Stomach (tissue), 19 donors: ENCODE measurements at places on chromosomes 2 and 18. TPM values are rescaled to one million over a fixed set of nuclear protein-coding genes. Genes with fewer than 3 reads are reported as not detected.
A peak's percentile ranks its signal among the peaks of the same experiment; 100 is the strongest.

DNA sequence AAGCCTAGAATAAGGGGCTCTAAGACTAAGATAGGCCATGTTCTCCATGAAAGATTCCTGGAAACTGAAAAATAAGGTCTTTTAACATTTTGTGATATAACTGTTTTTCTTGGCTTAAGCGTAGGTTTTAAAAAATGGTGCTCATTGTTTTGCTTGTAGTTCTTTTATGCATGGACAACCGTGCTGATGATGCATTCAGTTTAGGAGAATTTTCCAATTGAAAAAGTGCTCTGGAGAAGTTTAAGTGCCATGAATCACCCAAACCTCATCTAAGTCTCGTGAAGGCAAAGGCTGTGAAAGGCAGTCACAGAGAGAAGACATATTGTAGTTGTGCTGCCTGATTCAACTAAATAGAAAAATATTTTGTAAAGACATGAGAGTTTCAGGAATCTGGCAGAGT is 111.8 kb upstream of the GAREM1 start:
- no peak overlapping the region for H3K4me3 ChIP-seq
- H3K27me3 ChIP-seq, result no peaks in the 10 kb centered on the region
- H3K36me3 ChIP-seq, result no peaks in the 10 kb centered on the region
- no peak for DNase-seq

- peaks cover 67% of the 10 kb centered on the region for H3K36me3 ChIP-seq
- no peaks in the 10 kb centered on the region for H3K27me3 ChIP-seq
- no peaks in the 10 kb centered on the region for H3K4me1 ChIP-seq
- H3K27ac ChIP-seq, result no peak overlapping the region
These were observed 149.1 kb downstream of the ATAD2B start for GRCh38 chr2:23777826-23778225.

GRCh38 chr2:239187464-239188253 is 213.2 kb downstream of the HDAC4 start:
- H3K27me3 ChIP-seq, result no peaks in the 10 kb centered on the region
- H3K4me3 ChIP-seq, result no peak overlapping the region
- H3K36me3 ChIP-seq, result peaks cover 66% of the 10 kb centered on the region

GRCh38 chr18:24157855-24158254 is 19.0 kb downstream of the CABYR start:
- no peaks in the 10 kb centered on the region for H3K27me3 ChIP-seq
- peaks cover 5% of the 10 kb centered on the region for H3K36me3 ChIP-seq
- no peak for DNase-seq
- no peak overlapping the region for H3K4me3 ChIP-seq
- H3K4me1 ChIP-seq, result peaks cover 5% of the 10 kb centered on the region
- H3K27ac ChIP-seq, result no peak overlapping the region

DNA sequence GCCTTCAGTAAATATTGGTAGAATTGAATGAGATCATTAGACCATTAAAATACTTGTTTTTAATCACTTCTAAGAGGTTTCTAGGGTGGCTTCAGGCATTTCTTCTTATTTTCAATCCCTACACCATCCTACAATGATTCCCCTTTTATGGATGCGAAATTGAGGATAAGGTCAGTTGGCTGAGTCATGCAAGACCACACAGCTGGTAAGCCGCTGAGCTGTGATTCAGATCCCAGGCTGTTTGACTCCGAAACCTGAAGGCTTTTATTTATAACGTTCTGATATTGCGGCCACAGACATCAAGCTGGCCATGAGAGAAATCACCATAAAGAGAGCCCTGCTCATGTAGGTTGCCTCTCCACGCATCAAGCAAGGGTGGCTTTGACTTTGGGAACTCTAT is 133.4 kb downstream of the VAPA start:
- no peaks in the 10 kb centered on the region for H3K36me3 ChIP-seq
- peak overlapping the region; percentile 87 for H3K27ac ChIP-seq
- peaks cover 42% of the 10 kb centered on the region for H3K4me1 ChIP-seq
- H3K4me3 ChIP-seq, result no peak overlapping the region
- no peak for DNase-seq

DNA sequence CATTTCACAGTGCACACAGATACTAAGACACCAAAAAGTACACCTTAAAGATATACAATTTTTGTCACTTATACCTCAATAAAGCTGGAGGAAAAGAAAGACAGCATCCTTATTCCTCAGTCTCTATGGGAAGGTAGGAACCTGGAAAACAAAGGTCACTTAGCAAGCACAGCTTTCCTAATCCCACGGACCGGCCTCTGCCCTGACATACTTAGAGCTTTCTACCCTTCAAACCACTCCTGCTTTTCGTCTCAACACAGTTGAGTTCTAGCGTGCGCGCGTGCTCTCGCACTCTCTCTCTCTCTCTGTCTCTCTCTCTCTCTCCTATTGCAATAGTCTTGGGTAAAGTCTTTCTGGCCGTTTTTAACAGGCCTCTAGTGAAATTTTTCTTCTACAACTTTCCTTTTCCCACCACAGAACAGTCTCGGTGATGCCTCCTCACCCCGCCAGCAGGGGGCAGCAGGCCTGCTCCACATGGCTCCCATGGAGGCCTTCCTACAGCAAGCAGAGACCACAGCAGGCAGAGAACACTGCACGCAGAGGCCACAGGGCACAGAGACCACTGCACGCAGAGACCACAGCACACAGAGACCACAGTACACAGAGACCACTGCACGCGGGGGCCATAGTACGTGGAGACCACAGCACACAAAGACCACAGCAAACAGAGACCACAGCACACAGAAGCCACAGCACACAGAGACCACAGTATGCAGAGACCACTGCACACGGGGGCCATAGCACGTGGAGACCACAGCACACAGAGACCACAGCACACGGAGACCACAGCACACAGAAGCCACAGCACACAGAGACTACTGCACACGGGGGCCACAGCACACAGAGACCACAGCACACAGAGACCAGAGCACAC is 106.9 kb downstream of the FBXO15 start:
- no peak overlapping the region for H3K4me3 ChIP-seq
- no peaks in the 10 kb centered on the region for H3K36me3 ChIP-seq
- no peaks in the 10 kb centered on the region for H3K4me1 ChIP-seq
- no peak overlapping the region for H3K27ac ChIP-seq

DNA sequence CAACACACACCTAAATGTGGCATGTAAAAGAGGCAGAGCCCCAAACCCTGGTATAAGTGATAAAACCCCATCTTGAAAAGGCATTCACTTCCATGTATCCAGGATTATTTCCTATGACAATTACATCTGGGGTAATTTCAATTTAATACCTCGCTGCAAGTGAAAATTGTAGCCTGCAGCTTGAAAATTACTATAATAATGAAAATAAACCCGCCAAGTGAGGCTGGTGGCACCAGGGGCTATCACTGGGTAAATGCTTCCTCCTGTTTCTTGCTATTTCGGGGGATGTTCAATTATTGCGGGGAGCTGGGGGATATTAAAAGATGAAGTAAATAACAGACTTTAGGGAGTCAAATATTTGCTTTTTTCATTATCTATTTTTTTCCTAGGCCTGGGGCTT is 159.5 kb upstream of the CAPN13 start:
- H3K4me1 ChIP-seq, result no peaks in the 10 kb centered on the region
- H3K36me3 ChIP-seq, result no peaks in the 10 kb centered on the region
- no peak for DNase-seq
- H3K27me3 ChIP-seq, result peaks cover 16% of the 10 kb centered on the region
- no peak overlapping the region for H3K4me3 ChIP-seq
- no peak overlapping the region for H3K27ac ChIP-seq

- no peak overlapping the region for H3K27ac ChIP-seq
- H3K4me3 ChIP-seq, result no peak overlapping the region
- no peaks in the 10 kb centered on the region for H3K27me3 ChIP-seq
- no peaks in the 10 kb centered on the region for H3K4me1 ChIP-seq
These were observed 96.0 kb downstream of the TFCP2L1 start for GRCh38 chr2:121189011-121189410.

GRCh38 chr2:8433390-8433789 is 248.5 kb upstream of the ID2 start:
- H3K27ac ChIP-seq, result no peak overlapping the region
- no peak for DNase-seq
- no peak overlapping the region for H3K4me3 ChIP-seq
- no peaks in the 10 kb centered on the region for H3K36me3 ChIP-seq

GRCh38 chr18:24543795-24544498 is 83.5 kb downstream of the HRH4 start:
- no peak overlapping the region for H3K27ac ChIP-seq
- no peaks in the 10 kb centered on the region for H3K36me3 ChIP-seq
- H3K4me1 ChIP-seq, result no peaks in the 10 kb centered on the region
- no peaks in the 10 kb centered on the region for H3K27me3 ChIP-seq

- DNase-seq, result no peak
- peaks cover 8% of the 10 kb centered on the region for H3K36me3 ChIP-seq
- no peak overlapping the region for H3K27ac ChIP-seq
- no peaks in the 10 kb centered on the region for H3K4me1 ChIP-seq
- H3K4me3 ChIP-seq, result no peak overlapping the region
These were observed 235.0 kb downstream of the MBD5 start for GRCh38 chr2:148255929-148256328.

GRCh38 chr18:54440292-54440691 is 82.6 kb downstream of the C18orf54 start:
- H3K4me3 ChIP-seq, result no peak overlapping the region
- H3K27me3 ChIP-seq, result peaks cover 20% of the 10 kb centered on the region
- H3K36me3 ChIP-seq, result no peaks in the 10 kb centered on the region
- no peaks in the 10 kb centered on the region for H3K4me1 ChIP-seq

DNA sequence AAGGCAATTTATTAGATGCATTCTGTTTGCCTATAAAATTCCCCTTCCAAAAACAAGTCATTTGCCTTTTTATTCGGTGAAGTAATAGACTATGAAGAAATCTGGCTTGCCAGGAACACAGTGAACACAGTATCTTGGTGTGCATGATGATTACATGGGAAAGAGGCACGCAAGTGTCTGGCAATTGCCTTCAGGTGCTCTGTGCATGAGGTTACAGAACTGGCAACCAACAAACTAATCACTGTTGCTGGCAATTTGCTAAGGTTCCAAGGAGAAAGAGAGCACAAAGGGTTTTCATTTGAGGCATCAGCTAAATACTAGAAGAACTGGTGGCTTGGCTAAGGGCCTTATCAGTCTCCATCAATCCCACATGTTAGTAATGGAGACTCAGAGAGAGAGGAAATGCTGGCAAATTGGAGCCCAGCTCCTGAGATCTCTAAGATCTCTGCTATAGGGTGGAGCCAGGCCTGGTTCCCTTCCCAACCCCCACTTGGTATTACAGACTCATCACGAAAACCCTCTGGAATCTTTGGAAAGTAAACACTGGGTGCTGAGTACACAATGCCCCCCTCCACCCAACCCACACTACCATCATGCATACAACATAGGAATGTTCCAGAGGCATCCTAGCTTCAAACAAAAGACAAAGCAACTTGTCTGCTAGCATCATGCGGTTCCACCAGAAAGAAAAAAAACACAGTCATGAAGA is 10.4 kb downstream of the RNF152 start:
- H3K36me3 ChIP-seq, result peaks cover 21% of the 10 kb centered on the region
- H3K27me3 ChIP-seq, result no peaks in the 10 kb centered on the region
- H3K4me1 ChIP-seq, result peaks cover 41% of the 10 kb centered on the region
- no peak overlapping the region for H3K4me3 ChIP-seq
- H3K27ac ChIP-seq, result no peak overlapping the region
- DNase-seq, result no peak

GRCh38 chr2:79972661-79973060 is 331.9 kb downstream of the LRRTM1 start:
- DNase-seq, result no peak
- no peaks in the 10 kb centered on the region for H3K4me1 ChIP-seq
- H3K27ac ChIP-seq, result no peak overlapping the region
- H3K36me3 ChIP-seq, result no peaks in the 10 kb centered on the region

DNA sequence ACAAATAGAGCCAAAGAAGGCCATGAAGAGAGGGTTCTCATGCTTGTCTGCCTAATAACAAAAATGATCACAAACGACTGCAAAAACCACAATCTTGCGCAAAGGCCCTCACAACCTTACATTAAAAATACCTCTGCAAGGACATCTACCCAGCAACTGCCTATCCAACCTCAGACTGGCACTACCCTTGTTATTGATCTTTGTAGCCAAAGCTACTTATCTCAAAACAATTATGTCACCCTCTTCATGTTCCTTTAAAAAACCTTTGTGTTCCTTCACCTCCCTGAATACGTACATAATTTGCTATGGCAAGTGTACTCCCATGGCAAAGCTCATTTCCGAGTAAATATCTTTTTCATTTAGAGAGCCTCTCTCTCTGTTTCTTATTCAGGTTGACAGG is 44.1 kb downstream of the TMEM163 start:
- no peak overlapping the region for H3K4me3 ChIP-seq
- no peak for DNase-seq
- H3K27ac ChIP-seq, result no peak overlapping the region

DNA sequence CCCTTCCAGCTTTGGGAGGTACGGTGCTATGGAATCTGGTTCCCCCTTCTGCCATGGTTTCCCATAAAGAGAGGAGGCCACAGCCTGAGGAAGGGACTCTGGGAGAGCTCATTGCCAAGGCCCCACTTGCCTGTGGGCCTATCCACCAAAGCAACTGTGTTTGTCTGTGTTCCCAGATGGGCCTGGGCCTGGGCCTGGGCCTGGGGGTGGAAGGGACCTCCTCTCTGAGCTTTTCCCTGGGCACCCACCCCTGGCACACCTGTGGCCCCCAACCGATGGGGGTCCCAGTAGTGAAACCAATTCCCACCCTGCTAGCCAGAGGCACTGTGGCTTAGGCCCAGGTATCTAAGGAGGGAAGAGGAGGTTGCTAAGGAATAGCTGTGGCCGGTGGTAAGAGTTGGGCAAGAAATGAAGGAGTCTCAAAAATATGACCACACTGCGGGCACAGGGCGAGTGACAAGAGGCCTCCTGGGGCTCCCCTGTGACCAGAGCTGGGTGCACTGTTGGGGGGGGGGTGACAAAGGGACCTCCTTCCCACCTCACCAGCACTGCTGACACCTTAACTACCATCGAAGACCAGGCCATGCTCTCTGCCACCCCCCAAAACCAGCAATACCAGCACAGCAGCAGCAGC is 4.9 kb upstream of the DUSP2 start:
- H3K27ac ChIP-seq, result no peak overlapping the region
- H3K4me3 ChIP-seq, result no peak overlapping the region
- peaks cover 16% of the 10 kb centered on the region for H3K4me1 ChIP-seq

- H3K4me1 ChIP-seq, result no peaks in the 10 kb centered on the region
- H3K27me3 ChIP-seq, result no peaks in the 10 kb centered on the region
- H3K36me3 ChIP-seq, result no peaks in the 10 kb centered on the region
- no peak for DNase-seq
These were observed 384.0 kb downstream of the LRRTM1 start for GRCh38 chr2:79920512-79921076.

- H3K27ac ChIP-seq, result no peak overlapping the region
- DNase-seq, result no peak
- no peak overlapping the region for H3K4me3 ChIP-seq
- H3K4me1 ChIP-seq, result no peaks in the 10 kb centered on the region
These were observed 67.4 kb downstream of the SMAD2 start for GRCh38 chr18:47863041-47863440.

- H3K27ac ChIP-seq, result no peak overlapping the region
- H3K4me3 ChIP-seq, result no peak overlapping the region
- no peaks in the 10 kb centered on the region for H3K4me1 ChIP-seq
- DNase-seq, result no peak
These were observed 138.5 kb downstream of the DYM start for GRCh38 chr18:49321797-49322461.

Gene ASXL3
- 0.28 TPM for polyA plus RNA-seq

Gene SERPINB10
- not detected for polyA plus RNA-seq

Gene HOXD12
- not detected for polyA plus RNA-seq

Gene DSG1
- not detected for polyA plus RNA-seq

Gene SCN7A
- polyA plus RNA-seq, result 0.76 TPM

Gene ALPI
- polyA plus RNA-seq, result not detected

Gene UGT1A4
- not detected for polyA plus RNA-seq

Gene CHRNG
- polyA plus RNA-seq, result not detected

Gene SLC19A3
- polyA plus RNA-seq, result 0.56 TPM
